ENCODE measurements at places on chromosomes 11 and 22. TPM values are rescaled to one million over a fixed set of nuclear protein-coding genes. Genes with fewer than 3 reads are reported as not detected.

GRCh38 chr11:129366737-129367597 is 8.7 kb upstream of the BARX2 start:
- DNase-seq = no peak

DNA sequence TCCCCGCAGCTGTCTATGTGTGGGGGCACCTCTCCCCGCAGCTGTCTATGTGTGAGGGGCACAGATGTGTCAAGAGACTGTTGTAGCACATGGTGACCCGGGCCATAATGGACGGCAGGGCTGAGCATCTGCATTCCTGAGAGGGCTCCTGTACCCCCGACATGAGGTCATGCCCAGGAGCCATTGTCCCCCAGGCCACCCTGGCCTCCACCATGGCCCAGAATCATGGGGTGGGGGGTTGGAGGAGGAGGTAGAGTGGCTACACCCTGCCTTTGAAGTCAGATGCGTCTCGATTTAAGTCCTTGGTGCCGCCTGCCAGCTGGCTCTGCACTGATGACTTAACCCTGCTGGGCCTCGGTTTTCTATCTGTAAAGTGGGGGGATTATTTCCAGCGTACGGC is 49.1 kb downstream of the ARHGAP8 start:
- DNase-seq = no peak

- no peak for DNase-seq
These were observed 4.8 kb upstream of the WDR74 start for GRCh38 chr11:62844154-62844553.

Gene MS4A2
- total RNA-seq = 1.2 TPM

- DNase-seq = no peak
These were observed 2.5 kb upstream of the POLD4 start for GRCh38 chr11:67355794-67356386.

Gene KIF18A
- total RNA-seq = 0.41 TPM

DNA sequence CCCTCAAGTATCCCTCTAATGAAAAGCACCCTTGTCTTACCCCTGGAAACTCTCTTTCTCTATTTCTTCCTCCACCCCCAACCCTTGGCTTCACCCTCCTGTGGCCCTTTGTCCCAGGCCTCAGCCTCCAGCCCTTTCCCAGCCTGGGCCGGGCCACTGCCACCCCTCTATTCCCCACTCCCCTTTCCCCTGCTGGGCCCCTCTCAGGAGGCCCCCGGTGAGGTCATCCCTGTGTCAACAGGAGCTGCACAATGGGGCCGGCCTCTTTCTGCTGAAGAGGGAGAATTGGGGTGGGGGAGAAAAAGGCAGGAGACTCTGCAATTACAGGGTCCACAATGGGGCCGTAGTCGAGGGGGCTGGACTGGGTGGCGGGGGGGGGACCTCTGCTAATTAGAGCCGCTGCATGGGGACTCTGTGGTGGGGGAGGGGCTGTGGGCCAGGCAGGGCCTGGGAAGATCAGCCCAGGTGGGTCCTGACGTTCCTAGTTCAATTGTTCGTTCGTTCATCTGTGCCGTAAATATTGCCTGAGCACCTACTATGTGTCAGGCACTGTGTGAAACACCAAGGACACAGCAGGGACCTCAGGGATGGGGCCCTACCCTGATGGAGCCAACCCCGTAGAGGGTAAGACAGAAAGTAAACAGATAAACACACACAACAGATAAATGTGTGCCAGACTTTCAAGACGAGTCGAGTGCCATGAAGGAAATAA is 18.5 kb upstream of the MPPED1 start:
- no peak for DNase-seq

- no peak for DNase-seq
These were observed 16.9 kb upstream of the CLMP start for GRCh38 chr11:123211981-123212380.

- no peak for DNase-seq
These were observed 12.3 kb downstream of the ARFGAP3 start for GRCh38 chr22:42844756-42845155.

GRCh38 chr11:78181185-78181584 is 7.2 kb downstream of the KCTD21 start:
- DNase-seq = no peak

- no peak for DNase-seq
These were observed 53.9 kb upstream of the TBCEL start for GRCh38 chr11:120969993-120970392.

Data from sigmoid colon (tissue), 7 donors.